ENCODE measurements at places on chromosomes 16 and 17. TPM values are rescaled to one million over a fixed set of nuclear protein-coding genes. Genes with fewer than 3 reads are reported as not detected.

- no peak for DNase-seq
Observed at GRCh38 chr16:28597692-28598261, 927 bp upstream of the SULT1A2 start.

- DNase-seq, result no peak
Observed at GRCh38 chr16:81744911-81745310, 34.2 kb upstream of the PLCG2 start.

DNA sequence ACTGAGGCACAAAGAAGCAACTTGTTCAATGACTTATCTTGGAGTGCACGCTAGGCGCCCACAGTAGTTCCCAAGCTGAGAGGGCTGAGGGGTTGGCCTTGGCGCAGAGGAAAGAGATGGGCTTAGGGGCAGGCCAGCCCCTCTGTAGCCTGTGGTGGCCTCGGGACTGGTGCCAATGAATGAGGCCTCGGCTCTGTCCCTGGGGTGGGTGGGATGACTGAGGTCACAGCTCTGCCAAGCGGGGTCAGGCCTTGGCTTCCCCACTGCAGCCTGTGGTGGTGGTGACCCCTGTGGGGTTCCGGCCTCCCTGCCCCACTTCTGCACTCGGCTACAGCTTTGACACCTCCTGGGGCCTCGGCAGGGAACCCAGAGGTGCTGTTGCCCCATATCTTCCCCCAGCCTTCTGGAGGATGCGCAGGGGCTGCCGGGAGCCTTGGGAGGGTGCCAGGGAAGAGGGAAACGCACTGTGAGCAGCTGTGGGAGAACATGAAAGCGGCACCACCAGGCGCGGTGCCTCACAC lies 46.0 kb downstream of the BEAN1 start:
- DNase-seq, result no peak

DNA sequence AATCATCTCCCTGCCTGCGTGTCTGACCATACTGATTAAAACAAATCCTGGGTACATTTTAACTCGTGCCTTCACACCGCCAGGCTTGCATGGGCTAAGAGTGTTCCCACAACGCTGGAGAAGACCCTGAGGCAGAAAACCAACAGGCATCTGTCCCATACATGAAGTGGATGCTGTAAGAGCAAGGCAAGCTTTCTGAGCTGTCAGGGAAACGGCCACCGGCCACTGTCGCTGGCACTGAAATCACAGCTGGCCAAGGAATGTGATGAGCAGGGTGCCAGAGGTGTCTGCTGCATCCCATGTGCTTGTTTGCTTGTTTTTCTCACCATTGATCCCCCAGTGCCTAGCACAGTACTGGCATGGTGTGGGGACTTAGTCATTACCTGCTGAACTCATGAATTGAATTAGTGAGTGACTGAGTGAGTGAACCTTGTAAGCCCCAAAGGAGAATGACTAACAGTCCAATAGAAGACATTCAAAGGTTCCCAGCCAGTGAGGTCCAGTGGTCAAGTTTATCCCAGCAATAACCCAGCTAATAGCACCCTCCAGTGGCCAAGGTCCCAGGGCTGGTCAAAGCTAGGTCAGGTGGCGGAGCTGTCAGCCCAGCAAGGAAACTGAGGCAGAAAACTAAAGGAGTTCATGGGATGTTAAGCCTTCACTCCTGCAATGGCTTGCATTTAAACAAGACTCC lies 92.7 kb upstream of the CDH5 start:
- DNase-seq, result no peak

The RNU2-1 gene
- not detected for total RNA-seq
